ENCODE measurements at places on chromosomes 7 and 10. TPM values are rescaled to one million over a fixed set of nuclear protein-coding genes. Genes with fewer than 3 reads are reported as not detected.

ADRB1 gene
- not detected for total RNA-seq

DNA sequence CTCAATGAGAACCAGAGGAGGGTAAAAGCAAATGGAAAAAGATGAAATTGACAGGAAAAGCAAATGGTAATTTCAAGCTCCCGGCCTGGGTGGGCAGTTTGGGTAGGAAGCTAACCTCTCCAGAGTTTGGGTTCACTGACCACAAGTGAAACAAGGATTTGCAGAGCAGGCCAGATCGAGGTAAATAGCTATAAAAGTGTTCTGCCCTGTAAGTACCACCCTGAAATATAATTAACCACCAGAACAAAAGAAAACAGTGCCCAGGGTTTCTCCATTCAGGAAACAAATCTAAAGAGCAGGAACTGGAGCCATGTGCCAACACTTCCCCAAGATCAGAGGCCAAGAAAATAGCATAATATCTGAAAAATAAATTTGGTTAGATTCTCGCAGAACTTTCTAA is 276.7 kb upstream of the MEOX2 start:
- no peak overlapping the region for H3K27ac ChIP-seq
- no peak overlapping the region for H3K4me3 ChIP-seq
- DNase-seq = no peak
- no peaks in the 10 kb centered on the region for H3K36me3 ChIP-seq
- H3K4me1 ChIP-seq = no peaks in the 10 kb centered on the region

- no peak for DNase-seq
- H3K27ac ChIP-seq = no peak overlapping the region
Measured at GRCh38 chr10:94149702-94150101, 156.0 kb downstream of the PLCE1 start.

GRCh38 chr7:26856176-26856985 is 8.0 kb downstream of the SKAP2 start:
- no peak for DNase-seq
- peaks cover 61% of the 10 kb centered on the region for H3K27me3 ChIP-seq
- H3K36me3 ChIP-seq = no peaks in the 10 kb centered on the region
- H3K27ac ChIP-seq = no peak overlapping the region
- H3K4me3 ChIP-seq = no peak overlapping the region
